Caudate nucleus (tissue), 63 donors: ENCODE measurements at places on chromosomes 2 and 18.
A peak's percentile ranks its signal among the peaks of the same experiment; 100 is the strongest.

DNA sequence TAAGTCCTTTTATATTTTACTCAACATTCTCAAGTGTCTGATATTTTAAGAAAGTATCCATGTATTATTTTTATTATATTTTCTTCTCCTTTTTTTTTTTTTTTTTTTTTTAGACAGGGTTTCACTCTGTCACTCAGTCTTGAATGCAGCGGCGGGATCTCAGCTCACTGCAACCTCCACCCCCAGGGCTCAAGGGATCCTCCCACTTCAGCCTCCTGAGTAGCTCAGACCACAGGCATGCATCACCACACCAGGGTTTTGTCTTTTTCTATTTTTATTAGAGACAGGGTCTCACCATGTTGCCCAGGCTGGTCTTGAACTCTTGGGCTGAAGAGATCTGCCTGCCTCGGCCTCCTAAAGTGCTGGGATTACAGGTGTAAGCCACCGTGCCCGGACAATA, 212.1 kb downstream of the TCF4 start:
- no peak for DNase-seq

DNA sequence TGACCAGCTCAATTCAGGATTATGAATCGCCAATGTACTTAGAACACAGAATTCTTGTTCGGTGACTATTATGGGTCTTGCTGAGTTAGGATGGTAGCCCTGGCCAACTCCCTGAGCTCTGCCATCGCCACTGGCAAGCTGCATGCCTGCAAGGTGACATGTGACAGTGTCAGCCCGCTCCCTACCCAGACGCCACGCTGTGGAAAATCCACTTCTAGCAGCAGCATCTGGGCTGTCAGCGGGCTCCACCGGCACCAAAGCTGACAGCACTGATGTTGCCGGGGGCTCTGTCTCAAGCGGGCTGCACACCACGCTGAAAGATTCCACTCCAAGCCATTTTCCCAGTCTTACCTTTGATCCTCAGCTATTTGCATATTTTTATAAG, 100.7 kb downstream of the MYT1L start:
- DNase-seq = no peak

- DNase-seq = no peak
Observed at GRCh38 chr2:240811346-240812300, 8.4 kb downstream of the KIF1A start.

DNA sequence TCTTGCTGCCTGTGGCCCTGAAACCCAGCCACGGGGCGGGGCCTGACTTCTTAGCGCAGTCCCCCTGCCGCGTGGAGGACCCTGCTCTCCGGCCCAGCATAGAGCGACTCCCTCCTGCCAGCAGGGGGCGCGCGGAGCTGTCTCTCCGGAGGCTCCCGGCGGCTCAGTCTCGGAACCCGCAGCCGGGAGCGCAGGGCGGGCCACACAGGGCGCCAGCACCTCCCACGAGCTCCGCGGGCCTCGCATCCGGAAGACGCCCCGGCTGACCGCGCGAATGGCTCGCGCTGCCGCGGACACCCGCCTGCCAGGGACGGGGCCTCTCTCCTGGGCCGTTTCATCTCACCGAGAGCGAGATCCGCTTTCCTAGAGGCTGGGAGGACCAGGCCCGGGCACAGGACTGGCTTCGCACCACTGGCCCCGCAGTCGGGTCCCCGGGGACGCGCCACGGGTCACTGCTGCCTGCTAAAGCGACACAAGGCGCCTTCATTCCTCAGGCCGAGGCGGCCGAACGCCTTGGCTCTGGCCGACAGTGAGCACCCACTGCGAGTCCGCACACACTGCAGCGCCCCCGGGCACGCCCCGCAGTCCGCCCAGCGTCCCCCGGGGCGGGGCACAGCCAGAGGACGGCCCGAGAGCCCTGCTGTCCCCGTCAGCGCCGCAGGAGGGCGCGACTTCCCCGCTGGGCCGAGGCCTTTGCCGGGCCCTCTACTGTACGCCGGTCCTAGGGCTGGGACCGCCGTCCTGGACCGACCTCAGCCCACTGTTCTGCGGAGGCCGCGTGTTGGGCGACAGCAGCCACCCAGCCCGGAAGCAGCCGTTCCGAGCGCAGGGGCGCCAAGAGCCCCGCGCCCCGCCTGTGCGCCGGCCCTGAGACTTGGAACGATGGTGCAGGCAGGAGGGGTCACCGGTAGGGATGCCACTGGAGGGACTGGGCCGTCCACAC, 39.0 kb upstream of the ARHGEF4 start:
- DNase-seq = peak; percentile 70

DNA sequence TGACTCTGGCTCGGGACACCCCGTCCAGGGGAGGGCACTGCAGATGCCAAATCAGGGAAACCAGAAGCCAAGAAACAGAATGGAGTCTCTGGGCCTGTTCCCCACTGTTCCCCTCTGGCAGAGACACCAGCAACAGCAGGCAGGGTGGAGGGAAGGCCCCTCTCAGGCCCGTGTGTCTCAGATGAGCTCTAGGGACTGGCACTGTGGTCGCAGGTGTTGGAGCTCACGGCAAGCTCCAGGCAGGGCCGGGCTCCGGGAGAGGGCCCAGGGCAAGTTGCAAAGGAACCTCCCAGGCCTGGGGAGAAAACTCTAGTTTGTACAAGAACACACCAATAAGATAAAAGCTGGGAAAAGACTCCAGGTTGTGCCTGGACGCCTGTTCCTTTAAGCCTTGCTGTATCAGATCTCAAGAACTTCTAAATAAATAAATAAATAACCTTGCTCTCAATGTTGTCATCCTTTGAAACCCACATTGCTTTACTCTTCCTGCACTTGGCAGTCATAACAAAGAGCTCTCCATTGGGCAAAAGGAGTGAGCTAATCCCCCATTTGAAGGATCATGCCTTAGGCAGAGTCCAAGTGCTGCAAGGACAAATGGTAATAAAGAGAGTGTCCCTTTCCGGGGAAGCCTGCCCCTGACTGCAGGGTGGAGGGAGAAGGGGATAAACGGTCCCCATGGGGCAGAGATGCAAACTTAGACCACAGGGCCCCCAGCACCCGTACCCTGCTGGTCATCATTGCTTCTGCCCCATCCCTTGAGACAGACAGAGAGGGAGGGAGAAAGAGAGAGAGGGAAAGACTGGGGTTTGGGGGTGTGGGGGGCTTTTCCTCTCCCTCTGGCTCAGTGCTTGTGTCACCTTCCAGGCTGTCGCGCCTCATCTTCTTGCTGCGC, 33.3 kb downstream of the CNGA3 start:
- no peak for DNase-seq

GRCh38 chr2:37907501-37908225, 17.4 kb upstream of the RMDN2 start:
- DNase-seq = no peak

- DNase-seq = no peak
Observed at GRCh38 chr18:42893977-42894376, 221.5 kb downstream of the RIT2 start.

- DNase-seq = no peak
Observed at GRCh38 chr2:84461310-84461709, 2.2 kb upstream of the SUCLG1 start.

DNA sequence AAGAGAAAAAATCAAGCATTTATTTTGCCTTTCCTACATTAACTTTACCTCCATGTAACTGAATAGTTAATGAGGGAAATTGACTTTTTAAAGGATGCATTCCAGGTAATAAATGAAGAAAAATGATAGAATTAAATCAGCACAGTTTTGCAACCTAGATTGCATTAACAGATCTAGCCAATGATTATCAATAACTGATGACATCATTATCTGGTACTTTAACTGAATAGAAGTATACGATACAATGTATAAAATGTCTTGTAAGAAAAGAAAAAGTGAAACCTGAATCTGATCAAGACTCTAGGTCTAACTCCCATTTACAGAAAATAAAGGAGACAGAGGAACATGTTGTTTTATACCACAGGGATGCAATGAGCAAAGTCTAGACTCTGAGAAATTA, 126.0 kb upstream of the XPO1 start:
- DNase-seq = no peak

DNA sequence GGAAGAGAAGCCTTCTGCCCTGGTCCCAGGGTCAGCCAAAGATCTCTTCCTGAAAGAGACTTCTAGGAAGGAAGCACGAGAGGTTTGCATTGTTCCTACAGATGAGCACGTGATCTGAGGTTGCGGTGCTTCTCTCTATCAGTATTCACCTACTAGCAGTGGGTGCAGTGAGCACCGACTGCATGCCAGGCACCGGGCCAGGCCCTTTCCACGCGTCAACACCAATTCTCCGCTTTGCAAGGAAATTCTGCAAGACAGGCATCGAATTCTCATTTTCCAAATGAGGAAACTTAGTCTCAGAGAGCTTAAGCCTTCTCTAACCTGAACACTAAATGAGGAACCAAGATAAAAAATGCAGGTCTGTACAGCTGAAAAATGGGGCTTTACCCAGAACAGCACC, 151.5 kb upstream of the MYCN start:
- no peak for DNase-seq
